ENCODE measurements at places on chromosomes 3 and 15.

DNA sequence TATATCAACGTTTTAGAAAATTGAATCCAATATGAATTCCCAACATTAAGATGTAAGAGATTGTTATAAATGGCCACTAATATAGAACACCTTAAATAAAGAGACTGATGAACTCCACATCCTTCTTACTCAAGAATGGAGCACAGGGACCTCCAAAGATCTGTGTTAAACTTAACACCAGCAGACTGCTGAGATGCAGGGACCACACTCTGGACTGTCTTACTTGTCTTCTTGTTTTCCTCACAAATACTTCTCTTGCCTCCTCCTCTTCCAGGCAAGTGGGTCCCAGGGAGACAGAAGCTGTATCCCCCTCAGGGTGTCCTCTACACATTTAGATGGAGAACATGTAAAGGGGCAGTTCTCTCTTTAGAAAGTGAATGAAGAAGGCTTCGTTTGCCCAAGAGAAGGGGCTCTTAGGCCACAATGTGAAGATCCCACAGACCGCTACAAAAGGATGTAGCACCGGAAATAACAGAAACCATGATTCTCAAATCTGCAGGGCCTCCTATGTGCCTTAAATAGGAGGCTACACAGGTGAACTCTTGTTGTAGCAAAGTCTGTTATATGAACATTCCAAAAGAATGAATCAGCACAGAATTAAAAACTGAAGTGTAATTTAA lies 52.2 kb downstream of the SATB1 start:
- no peak for DNase-seq

DNA sequence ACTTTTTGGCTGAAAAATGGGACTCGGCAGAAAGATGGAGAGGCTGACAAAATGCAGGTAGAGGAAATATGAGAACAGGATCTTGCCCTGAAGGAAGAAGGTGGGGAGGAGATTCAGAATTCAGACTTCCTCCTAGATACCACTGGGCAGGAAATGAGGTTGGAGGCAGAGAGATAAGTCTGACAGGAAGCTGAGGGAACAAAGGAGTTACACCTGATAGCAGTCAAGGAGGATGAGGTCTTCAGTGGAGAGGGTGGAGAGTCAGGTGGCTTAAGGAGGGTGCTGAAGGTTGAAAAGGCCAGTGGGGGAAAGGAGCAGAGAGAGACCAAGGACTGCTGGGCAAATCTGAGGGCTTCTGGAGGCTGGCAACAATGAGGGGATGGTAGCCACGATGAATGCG lies 56.8 kb downstream of the CCR4 start:
- no peak for DNase-seq

DNA sequence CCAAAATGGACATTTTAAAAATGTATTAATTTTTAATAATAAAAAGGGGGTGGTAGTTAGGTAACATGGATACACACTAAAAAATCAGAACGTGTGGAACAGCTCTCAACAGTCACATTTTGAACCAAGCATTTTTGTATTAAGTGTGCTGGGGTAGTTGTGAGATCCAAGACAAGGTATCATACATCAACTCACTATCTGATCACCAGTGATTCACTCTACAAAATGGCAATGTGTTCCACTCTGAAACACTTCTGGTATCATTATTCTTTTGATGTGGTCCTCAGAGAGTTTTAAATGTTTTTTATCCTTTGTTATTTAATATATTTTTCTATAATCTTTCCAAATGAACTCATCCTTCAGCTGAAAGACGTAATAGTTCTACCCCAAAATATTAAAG lies 5.4 kb downstream of the HACL1 start:
- no peak for DNase-seq

DNA sequence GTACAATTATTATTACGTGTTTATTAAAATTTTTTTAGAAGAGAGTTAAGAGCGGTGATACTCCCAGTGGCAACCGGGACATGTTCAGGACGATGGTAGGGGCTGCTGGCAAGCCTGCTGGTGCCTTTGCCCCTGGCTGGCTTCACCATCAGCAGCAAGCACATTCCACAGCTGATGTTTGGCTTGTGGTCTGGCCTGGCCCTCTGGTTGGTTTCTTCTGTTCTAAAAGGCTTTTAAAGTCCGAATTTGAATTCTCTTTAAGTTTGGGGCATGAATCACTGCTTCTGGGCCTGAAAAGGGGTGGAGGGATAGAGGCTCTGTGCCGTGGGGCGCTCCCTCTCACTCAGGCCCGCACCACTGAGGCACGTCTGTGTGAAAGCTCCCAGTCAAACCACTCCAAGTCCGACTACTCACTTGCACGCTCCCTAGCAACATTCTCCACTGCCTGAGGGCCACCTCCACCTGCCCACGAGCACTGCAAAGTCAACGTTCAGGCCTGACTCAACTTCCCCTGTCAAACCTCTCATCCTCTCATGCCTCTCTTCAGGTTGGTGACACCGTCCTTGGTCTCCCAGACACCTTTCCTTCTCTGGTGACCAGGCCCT lies 10.1 kb downstream of the ITGA11 start:
- no peak for DNase-seq

DNA sequence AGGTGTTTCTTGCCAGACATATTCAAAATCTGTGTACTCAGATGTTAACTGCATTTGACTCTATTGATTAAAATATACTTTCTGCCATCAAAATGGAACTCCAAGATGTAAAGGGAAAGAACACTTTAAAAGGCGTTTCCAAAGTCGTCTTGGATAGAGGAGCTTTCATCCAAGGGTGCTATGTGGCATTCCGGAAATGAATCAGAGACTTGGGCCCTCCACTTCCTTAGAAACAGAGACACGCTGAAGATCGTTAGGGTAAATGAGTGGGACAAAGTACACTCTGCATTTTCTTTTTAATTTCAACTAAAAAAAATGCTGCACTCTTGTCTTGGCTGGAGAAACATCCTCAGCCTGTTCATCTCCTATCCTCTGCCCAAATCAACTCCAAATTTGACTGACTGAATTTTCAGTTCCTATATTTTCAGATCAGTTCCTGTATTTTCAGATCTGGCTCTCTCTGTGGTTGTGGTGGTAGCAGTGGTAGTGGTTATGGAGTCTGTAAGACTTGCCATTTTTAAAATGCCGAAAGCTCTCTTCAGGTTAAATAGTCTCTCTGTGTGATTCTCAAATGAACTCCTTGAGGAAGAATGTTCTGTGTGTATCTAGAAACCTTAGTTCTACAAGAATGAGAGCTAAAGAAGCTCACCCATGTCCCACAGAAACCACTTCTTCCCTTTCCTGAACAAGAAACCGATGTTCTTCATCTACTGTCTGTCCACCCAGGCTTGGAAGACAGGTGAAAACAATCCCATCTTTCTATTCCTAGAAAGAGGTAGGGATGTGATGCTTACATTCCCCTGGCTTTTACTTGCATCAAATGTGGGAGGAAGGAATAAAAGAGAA lies 156.8 kb upstream of the ICE2 start:
- DNase-seq, result no peak

GRCh38 chr3:186176373-186176990 lies 67.6 kb upstream of the ETV5 start:
- no peak for DNase-seq

DNA sequence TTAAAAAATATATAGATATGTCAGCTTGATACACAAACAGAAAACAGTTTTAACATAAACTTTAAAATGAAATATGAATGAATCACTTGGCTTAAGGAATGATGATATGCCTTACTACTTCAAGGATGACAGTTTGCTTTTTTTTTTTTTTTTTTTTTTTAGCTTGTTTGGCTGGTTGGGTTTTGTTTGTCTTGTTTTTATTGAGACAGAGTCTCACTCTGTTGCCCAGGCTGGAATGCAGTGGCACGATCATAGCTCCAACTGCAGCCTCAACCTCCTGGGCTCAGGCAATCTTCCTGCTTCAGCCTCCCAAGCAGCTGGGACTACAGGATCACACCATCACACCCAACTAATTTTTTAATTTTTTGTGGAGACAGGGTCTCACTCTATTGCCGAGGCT lies 14.5 kb downstream of the LRRC2 start:
- DNase-seq, result no peak

DNA sequence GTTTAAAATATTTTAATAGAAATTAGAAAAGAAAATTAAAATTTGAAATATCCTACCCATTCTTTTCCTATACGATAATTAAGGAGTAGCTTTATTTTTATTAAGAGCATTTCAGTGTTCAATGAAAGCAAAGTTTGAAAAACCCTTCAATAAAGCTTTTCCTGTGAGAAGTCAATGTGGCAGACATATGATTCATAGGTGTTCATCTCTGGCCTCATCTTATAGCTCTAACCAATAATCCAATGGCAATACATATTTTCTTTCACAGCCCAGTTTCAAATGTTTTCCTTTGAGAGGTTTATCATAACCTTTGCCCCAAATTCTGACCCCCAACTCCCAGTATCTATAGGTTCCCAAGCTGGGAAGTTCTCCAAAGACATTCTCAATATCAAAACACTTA lies 8.3 kb downstream of the KPNA1 start:
- no peak for DNase-seq

DNA sequence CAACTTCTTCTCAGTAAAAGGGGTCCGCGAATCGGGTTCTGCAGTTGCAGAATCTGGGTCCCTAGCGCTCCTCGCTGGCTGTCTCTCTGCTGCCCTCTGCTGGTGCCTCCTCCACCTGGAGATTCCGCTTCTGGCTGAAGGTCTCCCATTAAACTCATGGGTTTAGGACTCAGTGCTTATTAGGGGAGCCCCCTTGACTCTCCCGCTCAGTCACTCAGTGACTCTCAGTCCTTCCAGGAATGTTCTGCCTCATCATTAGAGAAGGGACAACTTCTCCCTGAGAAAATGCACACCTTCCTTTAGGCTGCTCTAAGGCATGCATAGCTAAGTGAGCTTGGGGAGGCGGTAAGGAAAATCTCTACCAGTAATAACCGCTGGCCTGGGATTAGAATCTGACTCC lies 7.1 kb downstream of the CPN2 start:
- DNase-seq, result no peak
